ENCODE measurements at places on chromosomes 7 and 10. TPM values are rescaled to one million over a fixed set of nuclear protein-coding genes. Genes with fewer than 3 reads are reported as not detected.

The PIP gene
- total RNA-seq, result not detected

The RTKN2 gene
- 0.71 TPM for total RNA-seq

The NUTM2D gene
- 4.6 TPM for total RNA-seq

The PTPRZ1 gene
- total RNA-seq, result not detected

The HOXA9 gene
- 17.9 TPM for total RNA-seq

The NEUROD6 gene
- not detected for total RNA-seq

The AGBL3 gene
- 2.1 TPM for total RNA-seq

The LRRC18 gene
- total RNA-seq, result not detected

The METTL27 gene
- total RNA-seq, result 16.8 TPM

The TRIL gene
- total RNA-seq, result under 0.01 TPM

The NPTX2 gene
- total RNA-seq, result not detected

The BTBD16 gene
- total RNA-seq, result not detected

The ITGA8 gene
- not detected for total RNA-seq

The DDX21 gene
- 45.6 TPM for total RNA-seq

The RNF133 gene
- not detected for total RNA-seq

The CDH23 gene
- total RNA-seq, result not detected

Data from myometrial cell (primary cell).